ENCODE measurements at places on chromosomes 1 and 21.
A peak's percentile ranks its signal among the peaks of the same experiment; 100 is the strongest.

GRCh38 chr1:228340686-228341449, 65.8 kb downstream of the TRIM11 start:
- DNase-seq, result no peak

- no peak for DNase-seq
These were observed 65.6 kb upstream of the EXO1 start for GRCh38 chr1:241782396-241782795.

- no peak for DNase-seq
These were observed 1.1 kb downstream of the ITLN1 start for GRCh38 chr1:160883581-160884513.

GRCh38 chr1:89382479-89382878, 18.6 kb downstream of the GBP6 start:
- peak; percentile 30 for DNase-seq

Measured in common myeloid progenitor, CD34-positive (primary cell).